GM04503 (cell line): ENCODE measurements at places on chromosomes 3 and 15.
A peak's percentile ranks its signal among the peaks of the same experiment; 100 is the strongest.

DNA sequence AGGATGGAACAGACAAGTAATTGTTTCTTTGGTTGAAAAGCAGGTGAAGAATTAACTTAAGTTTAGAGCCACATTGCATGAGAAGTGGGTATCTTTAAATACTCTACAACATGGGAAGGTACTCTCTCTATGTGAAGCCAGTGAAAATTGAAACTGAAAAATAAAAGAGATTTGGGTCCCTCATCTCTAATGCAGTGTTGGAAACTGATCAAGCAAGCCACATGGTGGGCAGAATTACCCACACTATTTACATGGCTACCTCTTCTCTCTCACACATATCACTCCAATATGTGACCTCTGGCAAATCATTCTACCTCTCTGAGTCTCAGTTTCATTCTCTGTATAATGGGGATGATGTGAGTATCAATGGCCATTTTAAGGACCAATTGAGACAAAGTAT is 339.0 kb downstream of the IL5RA start:
- DNase-seq, result no peak

- DNase-seq, result no peak
Measured at GRCh38 chr15:88006146-88006545, 250.4 kb downstream of the NTRK3 start.

GRCh38 chr3:162492446-162493081 is 996.0 kb downstream of the OTOL1 start:
- DNase-seq, result peak; percentile 73

DNA sequence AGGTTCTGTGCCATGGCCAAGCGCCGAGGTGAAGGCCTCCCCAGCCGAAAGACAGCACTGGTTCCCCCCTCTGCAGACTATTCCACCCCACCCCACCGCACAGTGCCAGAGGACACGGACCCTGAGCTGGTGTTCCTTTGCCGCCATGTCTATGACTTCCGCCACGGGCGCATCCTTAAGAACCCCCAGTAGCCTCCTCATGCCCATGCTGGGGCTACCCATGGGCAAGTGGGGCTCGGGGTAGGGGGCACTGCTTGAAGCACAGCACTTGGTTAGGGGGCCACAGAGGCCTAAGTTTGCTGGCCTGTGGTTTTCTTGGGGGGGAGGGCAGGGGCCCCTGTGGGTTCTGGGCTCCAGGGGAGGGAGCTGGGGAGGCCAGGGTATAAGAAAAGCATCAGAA is 4.8 kb upstream of the CHST14 start:
- DNase-seq, result no peak

DNA sequence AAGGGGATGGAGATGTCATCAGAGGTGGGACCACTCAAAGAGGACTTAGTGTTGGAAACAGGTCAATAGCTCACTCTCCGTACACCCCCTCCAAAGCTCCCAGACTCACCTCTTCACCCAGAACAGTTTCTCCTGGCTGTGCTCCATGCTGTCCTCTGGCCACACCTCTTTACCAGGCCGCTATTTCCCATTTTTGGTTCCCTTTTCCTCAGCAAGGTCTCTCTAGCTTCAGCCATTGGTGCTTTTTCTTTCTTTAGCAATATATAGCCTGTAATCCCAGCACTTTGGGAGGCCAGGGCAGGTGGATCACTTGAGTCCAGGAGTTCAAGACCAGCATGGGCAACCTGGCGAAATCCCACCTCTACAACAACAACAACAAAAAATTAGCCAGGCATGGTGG is 123.6 kb upstream of the SMAD3 start:
- no peak for DNase-seq

DNA sequence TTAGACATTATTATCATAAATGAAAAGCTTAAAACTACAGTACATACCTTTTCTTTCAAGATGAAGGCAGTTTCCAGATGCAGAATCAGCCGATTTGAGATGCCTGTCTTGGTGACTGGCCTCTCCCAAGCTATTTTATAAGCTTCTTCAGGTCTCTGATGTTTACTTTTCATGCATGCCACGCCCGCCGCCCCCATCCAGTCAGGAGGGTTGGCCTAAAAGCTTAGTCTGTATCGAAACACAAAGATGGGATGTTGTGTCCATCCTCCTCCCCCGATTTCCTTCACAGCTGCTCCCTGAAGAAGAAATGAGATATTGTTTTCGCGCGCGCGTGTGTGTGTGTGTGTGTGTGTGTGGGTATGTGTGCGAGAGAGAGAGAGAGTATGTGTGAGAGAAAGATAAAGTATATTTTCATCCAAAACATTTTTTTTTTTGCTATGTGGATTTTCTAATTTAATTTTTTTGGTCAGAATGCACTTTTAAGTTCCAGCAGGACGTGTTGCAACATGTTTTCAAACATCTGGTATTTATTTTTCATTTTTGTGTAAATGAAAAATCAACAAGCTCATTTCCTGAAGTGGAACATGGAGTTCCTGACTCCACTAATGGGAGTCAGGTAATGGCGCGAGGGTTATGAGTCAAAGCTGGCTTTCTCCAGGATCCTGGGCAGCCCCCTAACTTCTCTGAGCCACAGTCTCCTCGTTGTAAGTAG is at the start of gene APOD:
Gene APOD, minus strand, starts transcription at position 110 of the 712 bp plus-strand sequence. CDS start 4,479 bp downstream, outside the sequence.
- DNase-seq, result no peak

- DNase-seq, result no peak
Measured at GRCh38 chr3:196149375-196149774, 61.8 kb downstream of the ZDHHC19 start.

DNA sequence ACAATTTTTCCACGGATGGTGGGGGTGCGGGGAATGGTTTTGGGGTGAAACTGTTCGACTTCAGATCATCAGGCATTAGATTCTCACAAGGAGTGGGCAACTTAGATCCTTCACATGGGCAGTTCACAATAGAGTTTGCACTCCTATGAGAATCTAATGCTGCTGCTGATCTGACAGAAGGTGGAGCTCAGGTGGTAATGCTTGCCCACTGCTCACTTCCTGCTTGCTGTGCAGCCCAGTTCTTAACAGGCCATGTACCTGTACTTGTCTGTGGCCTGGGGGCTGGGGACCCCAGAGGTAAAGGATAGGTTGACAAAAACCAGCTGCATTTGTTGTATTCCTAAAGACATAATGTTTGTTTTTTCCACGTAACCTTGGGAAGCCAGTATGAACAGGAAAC is 16.0 kb downstream of the DZIP3 start:
- no peak for DNase-seq

DNA sequence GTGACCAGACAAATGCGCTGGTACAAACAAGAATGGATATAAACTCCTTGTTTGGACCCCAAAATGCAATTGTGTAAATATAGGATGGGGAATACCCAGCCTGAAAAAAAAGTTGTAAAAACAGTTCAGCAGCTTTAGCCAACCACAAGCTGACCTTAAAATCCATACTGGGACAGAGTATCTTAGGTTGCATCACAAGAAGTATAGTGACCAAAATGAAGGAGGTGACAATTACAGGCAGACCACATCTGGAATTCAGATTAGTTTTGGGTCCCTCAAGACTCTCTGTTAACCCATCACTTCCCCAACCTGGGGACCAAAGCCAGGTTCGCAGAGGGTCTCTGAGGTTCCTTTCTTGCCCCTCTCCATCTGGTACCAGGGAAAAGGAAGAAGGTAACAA is 115.9 kb upstream of the PRR20G start:
- no peak for DNase-seq

DNA sequence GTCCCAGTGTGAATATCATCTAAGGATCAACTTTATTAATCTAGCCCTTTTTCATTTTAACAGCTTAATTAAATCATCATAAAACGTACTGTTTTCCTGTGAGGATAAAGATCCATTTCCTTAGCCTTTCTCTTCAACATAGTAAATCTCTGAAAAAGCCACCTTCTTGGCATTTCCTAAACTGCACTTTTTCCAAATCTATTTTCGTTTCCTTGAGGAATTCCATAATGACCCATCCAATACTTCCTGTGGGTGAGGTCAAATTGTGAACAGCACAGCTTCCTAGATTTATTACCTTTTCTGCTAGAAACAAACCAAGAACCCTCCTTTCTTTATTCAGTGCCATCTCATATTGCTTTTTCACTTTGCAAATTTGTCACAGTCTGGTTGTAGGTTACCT is 129.4 kb upstream of the CNTN4 start:
- no peak for DNase-seq

- no peak for DNase-seq
Measured at GRCh38 chr3:107794664-107795443, 272.1 kb downstream of the BBX start.

DNA sequence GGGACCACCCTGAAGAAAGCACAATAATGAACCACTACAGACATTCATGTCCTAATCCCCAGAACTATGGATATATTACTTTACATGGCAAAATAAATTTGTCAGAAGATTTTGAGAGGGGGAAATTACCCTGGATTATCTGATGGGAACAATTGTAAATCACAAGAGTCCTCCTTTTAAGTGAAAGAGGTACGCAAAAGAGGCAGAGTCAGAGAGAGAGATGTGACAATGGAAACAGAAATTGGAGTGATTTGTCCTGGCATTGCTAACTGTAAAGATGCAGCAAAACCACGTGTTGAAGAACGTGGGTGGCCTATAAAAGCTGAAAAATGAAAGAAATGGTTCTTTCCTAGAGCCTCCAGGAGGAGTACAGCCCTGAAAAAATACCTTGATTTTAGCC is 1121.4 kb upstream of the ALCAM start:
- DNase-seq, result no peak

DNA sequence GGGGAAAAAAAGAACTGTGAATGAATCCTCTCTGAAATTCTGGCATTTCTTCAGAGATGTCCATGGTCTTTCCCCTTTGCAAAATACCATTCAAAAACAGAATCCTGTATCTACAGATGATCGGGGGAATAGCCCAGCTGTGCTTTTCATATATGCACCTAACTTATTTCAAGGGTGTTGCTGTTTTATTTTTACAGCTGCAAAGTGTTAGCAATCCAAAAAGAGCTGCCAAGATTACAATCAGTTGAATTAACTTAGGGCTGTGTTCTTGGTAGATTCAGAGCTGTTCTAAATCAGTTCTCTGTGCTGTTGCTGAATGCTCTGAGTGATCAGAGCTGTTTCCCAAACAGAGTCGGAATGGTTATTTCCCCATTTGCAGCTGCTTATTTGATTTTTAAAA is 175.7 kb upstream of the SEMA6D start:
- DNase-seq, result no peak

GRCh38 chr15:72155003-72155621 is 36.9 kb downstream of the SENP8 start:
- no peak for DNase-seq

DNA sequence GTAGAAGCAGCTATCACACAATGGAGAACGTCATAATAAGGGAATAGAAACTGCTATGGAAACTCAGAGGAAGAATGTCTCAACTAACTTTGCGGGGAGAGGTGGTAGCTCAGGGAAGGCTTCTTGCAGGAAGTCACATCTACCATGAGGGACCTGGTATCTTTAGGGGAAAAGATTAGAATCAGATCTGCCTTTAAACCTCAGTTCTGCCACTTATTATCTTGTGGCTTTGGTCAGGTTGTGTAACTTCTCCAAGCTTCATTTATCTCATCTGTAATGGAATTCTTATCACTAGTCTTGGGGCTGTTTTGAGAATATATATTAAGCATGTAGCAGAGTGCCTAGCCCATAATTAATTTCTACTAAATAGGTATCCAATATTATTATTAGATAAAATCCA is 46.4 kb upstream of the PRICKLE2 start:
- DNase-seq, result no peak

DNA sequence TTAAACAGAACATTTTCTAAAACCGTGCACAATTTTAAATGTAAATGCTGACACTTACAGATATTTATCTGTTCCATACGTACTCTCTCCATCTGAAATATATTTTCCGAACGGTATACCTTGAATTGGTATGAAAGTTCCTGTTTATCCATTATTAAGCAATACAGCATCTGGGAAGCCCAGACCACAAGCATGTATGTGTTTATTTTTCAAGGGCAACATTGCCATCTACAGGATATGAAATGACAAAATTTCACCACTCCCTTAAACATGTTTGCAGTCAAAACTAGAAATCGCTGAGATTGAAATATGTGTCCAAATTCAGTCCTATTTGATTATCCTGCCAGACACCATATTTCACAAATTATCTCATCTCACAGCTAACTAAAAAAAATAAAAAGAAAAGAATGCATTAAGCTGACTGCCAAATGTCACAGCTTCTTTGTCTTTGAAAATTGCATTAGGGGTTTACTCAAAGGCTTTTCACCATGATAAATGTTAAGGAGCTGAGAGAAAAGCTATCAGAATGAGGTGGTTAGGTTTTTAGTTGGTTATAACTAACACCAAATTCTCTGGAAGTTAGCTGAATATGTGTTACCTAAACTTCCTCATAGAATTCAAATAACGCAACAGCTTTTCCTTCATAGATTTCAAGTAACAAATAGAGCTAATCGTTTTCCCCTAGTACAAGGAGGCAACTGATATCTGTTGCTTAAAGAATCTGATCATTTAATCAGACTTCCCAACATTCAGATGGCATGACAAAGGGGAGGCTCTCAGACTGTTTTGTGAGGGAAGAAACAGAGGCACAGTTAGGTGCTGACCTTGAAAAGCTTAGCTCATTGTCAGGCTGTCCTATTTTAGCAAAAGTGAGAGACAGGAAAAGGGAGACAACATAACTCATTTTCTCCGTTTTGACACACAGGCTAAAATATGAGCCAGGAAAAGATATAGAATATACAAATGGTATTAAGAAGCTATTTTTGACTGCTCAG is 533.1 kb downstream of the TBL1XR1 start:
- peak; percentile 39 for DNase-seq

- DNase-seq, result no peak
Measured at GRCh38 chr15:64122936-64123351, 27.2 kb downstream of the SNX1 start.

DNA sequence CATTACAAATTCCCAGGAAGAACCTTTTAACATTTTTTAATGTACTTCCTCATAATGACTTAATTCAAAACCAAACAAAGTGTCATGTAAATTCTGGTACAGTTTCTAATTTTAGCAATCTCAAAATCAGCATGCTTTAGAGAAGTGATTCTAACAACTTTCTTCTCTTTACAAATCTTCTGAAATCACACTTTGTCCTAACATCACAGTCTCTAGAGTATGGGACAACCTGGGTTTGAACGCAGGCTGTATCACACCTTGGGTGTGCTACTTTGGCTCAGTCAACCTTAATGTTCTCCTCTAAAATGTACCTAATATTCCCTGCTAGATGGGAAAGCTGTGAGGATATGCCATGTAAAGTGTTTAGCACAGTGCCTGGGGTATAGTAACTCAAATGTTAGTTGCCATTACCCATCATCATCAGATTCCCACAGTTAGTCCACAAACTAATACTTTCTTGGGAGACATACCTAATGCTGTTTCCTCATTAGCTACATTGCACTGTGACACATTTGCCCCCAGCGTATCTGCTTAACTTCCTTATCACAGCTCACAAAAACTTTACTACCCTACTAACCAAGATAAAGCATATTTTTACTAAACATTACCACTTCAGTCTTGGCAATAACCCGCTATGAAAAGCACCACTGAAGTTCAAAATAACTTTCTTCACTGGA is 3.1 kb downstream of the TSPAN3 start:
- no peak for DNase-seq

GRCh38 chr3:32432711-32433530 is 41.3 kb downstream of the CMTM7 start:
- no peak for DNase-seq

GRCh38 chr3:100429187-100429716 is 27.9 kb downstream of the LNP1 start:
- no peak for DNase-seq

GRCh38 chr15:40471808-40472150 is 995 bp downstream of the CHST14 start:
- no peak for DNase-seq
